Gastroesophageal sphincter (tissue), 4 donors: ENCODE measurements at places on chromosomes 3 and 15.

GRCh38 chr3:137582484-137582883, 181.6 kb upstream of the SOX14 start:
- H3K36me3 ChIP-seq, result no peaks in the 10 kb centered on the region
- H3K4me3 ChIP-seq, result no peak overlapping the region
- H3K27ac ChIP-seq, result no peak overlapping the region
- no peaks in the 10 kb centered on the region for H3K4me1 ChIP-seq

DNA sequence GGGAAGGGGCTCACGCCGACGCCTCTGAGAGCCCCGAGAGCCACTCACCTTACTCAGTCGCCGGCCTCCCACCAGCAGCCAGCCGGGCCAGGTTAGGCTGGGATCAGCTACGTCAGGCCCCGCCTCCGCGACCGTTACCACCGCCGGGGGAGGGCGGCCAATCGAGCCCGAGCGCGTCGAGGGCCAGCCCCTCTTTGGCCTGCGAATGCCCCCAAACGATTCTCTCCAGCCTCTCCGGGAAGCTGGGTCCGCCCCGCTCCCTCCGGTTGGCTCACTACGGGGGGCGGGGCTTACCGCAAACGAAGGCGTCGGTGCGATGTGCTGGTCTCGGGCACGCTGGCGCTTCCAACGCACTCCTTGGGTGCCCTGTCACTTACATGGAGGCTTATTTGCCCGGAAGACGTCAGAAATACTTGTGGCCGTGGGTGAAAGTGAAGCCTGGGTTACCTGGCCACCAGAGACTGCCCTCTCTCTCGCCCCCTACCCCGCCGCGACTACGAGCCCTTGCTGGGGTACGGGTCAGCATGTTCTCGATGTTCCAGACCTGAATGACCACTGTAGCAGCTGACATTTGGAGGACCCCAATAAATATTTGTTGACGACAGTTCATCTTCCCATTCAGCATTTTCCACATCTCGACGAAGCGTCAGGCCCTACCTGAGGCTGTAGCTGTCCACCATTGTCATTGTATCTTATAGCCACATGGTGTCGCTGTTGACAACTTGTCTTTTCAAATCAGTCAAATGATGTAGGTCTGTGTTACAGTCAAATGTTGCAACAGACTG, at the start of gene CEP70:
Gene CEP70 (minus strand): TSS at position 111 of the 785 bp plus-strand sequence. CDS start 21,333 bp downstream, outside the sequence.
- H3K4me3 ChIP-seq, result peak within 1 kb of the TSS; percentile 91
- H3K27ac ChIP-seq, result peak within 1 kb of the TSS; percentile 93
- no peaks in the 10 kb centered on the region for H3K36me3 ChIP-seq
- no peaks in the 10 kb centered on the region for H3K27me3 ChIP-seq

- H3K4me3 ChIP-seq, result no peak overlapping the region
- H3K4me1 ChIP-seq, result peaks cover 22% of the 10 kb centered on the region
- ATAC-seq, result peak; percentile 92
- H3K27ac ChIP-seq, result peak overlapping the region; percentile 64
Observed at GRCh38 chr3:45677033-45677446, 12.2 kb upstream of the SACM1L start.

DNA sequence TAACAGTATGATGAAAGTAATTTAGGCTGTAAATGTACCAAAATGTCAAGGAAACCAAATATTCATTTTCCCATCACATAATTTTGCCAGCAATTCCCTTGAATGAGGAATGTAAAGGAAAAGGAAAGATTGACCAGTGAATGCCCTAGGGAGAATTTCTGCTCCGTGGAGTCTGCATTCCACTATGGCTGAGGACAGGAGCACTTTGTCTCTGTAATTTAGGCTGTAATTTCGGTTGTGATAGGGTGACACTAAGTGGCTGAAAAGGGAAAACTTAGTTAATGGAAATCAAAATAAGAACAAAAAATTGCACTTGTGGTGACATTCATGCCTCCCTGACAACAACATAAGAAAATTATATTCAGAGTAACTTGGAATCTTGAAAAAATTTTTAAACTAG, 8.3 kb upstream of the TMEM207 start:
- H3K27ac ChIP-seq, result no peak overlapping the region
- no peaks in the 10 kb centered on the region for H3K27me3 ChIP-seq
- no peak for ATAC-seq
- no peak overlapping the region for H3K4me3 ChIP-seq
- H3K4me1 ChIP-seq, result no peaks in the 10 kb centered on the region

DNA sequence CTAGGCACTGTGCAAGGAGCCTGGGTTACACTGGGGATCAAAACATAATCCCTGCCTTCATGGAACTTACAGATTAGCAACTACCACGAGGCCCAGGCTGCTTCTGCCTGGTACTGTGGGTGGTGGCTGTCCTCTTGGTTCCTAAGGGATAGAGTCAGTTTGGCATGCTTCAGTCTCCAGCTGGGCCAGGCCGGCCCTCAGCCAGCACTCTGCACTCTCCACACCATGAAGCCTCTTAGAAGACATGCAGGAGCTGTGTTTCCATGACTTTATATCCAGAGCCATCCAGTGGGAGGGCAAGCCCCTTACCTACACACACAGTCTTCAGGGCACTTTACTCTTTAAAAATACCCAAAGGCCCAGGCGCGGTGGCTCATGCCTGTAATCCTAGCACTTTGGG, 54.4 kb downstream of the ATP1B3 start:
- no peaks in the 10 kb centered on the region for H3K36me3 ChIP-seq
- no peaks in the 10 kb centered on the region for H3K4me1 ChIP-seq
- no peak overlapping the region for H3K4me3 ChIP-seq
- ATAC-seq, result no peak
- no peak overlapping the region for H3K27ac ChIP-seq
- H3K27me3 ChIP-seq, result no peaks in the 10 kb centered on the region

DNA sequence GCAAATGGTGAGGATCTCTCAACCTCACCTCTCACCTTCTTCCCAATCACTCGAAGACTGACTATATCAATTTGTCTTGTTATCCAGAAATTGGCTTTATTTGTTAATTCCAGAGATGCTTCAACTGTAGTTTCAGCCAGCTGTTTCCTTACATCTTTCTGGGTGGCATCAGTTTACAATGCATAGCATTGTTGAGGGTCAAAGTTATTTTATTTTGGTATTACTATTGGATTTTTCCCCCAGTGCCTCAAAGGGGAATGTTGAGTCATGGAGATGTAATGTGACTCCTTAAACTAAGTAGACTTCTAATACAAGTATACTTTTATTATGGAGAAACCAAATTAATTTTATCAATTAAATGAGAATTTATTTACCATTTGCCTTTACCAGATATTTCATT, 351.6 kb downstream of the TIGIT start:
- H3K27me3 ChIP-seq, result no peaks in the 10 kb centered on the region
- no peak overlapping the region for H3K27ac ChIP-seq
- no peak for ATAC-seq
- H3K36me3 ChIP-seq, result no peaks in the 10 kb centered on the region
- peaks cover 12% of the 10 kb centered on the region for H3K4me1 ChIP-seq
